ENCODE measurements at places on chromosomes 7 and 10. TPM values are rescaled to one million over a fixed set of nuclear protein-coding genes. Genes with fewer than 3 reads are reported as not detected.

GRCh38 chr7:123865517-123866117 lies 20.6 kb downstream of the HYAL4 start:
- DNase-seq = peak; percentile 79

GRCh38 chr7:43454936-43455518 lies 127.9 kb upstream of the STK17A start:
- DNase-seq = no peak

DNA sequence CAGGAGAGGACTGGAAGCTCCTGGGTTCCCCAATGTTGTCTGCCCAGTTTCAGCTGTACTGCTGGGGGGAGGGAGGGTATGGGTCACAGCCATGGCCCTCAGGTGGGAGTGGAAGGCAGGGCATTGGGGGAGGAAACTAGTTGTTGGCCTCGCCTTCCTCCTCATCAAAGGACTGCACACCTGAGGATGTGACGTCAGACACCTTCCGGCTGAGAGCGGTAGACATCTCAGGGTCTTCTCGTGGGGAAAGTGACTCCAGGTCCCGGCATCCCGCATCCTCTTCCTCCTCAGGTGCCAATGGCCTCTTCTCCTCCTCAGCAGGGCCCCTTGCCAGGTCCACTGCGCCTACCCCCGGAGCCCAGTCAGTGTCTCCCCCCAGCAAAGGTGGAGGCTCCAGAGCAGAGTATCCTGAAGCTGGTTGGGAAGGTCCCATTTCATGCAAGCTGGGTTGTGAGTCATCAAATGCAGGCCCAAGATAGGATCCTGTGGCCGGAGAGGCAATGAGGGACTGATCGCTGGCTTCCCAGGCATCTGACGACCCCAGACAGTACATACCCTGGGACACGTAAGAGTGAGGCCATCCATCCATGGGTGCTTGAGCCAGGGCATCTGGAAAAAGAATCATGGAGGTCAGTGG lies 6.0 kb downstream of the FAM131B start:
- DNase-seq = no peak

Gene OR6V1
- not detected for total RNA-seq

Gene CDNF
- total RNA-seq = 15.3 TPM

GRCh38 chr7:148553979-148554378 lies 36.6 kb upstream of the C7orf33 start:
- no peak for DNase-seq

Gene FOXI2
- not detected for total RNA-seq

Gene CYCS
- 11.7 TPM for total RNA-seq

- DNase-seq = no peak
Observed at GRCh38 chr10:101132636-101133473, 1.8 kb downstream of the TLX1 start.

Gene IFRD1
- 154 TPM for total RNA-seq

- no peak for DNase-seq
Observed at GRCh38 chr10:67259319-67259929, 333.6 kb downstream of the LRRTM3 start.

DNA sequence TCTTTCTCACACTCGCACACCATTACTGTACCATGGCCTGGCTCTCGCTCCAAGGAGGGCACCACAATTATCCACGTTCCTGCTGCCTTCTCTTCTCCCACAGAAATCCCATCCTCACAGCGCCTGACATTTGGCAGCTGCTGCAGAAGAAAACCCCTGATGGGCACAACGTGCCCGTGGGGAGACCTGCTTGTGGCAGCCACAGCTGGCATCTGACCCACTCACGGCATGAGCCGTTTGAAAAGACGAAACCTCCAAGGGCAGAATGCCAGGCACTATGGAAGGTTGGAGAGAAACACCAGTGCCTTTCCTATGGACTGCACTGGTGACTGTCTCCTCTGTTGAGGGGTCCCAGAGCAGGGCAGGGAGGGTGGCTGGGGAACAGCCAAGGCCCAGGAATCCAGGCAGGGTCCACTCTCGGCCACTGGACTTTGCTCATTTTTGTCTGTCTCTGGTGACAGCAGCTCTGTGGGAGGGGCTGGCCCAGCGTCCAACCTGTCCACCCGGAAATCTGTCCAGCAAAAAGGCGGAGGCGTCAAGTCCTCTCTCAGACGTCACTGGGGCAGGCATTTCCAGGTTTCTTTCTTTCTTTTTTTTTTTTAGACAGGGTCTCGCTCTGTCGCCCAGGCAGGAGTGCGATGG lies 61.0 kb upstream of the MKRN1 start:
- no peak for DNase-seq

DNA sequence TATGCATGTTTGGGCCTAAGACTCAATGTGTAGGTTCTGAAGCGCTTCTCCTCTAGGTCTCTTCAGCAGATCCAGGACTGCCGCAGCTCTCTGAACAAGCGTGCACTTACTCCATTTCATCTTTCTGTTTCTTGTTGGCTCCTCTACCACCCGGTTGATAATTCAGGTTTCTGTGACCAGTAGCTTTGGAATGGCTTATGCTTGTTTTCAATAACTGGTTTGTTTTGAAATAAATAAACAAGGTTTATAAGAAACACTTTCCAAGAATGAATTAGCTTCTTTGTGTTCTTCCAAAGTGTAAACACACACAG lies 1.5 kb downstream of the MDFIC start:
- no peak for DNase-seq

DNA sequence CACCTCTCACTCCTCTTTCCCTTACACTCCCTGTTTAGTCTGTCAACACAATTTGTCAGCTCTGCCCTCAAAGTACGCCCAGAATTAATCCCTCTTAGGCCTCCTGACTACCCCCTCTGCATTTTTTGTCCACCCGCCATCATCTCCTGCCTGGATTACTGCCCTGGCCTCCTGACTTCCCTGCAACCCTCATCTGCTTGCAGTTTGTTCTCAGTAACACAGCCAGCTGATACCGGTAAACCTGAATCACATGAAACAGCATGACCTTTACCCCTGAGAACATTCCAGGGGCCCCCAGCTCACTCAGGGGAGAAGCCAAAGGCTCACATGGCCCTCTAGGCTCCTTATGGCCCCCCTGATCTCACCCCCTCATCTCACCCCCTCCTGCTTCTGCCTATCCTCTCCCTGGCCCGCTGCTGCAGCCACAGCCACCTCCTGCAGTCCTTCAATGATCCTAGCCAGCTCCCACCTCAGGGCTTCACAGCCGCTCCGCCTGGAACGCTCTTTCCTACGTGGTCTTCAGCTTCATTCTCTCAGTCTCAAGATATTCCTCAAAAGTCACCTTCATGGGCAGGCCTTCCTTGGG lies 8.9 kb downstream of the C10orf53 start:
- no peak for DNase-seq

GRCh38 chr10:28375399-28376354 lies 72.8 kb upstream of the MPP7 start:
- peak; percentile 50 for DNase-seq

Gene LRMDA
- total RNA-seq = 25.4 TPM

- peak; percentile 83 for DNase-seq
Observed at GRCh38 chr10:60732807-60733516, 45.3 kb upstream of the CDK1 start.

Gene BAIAP2L1
- 15.8 TPM for total RNA-seq

All from body of pancreas (tissue), 4 donors.